Stimulated activated CD4-positive, alpha-beta T cell treated with anti-CD3 and anti-CD28 coated beads, TNF-alpha, amount 100 ng/mL, for 1 hour (primary cell): ENCODE measurements at places on chromosomes 4 and X.

- no peak for DNase-seq
Observed at GRCh38 chr4:75496406-75496805, 17.8 kb downstream of the RCHY1 start.

DNA sequence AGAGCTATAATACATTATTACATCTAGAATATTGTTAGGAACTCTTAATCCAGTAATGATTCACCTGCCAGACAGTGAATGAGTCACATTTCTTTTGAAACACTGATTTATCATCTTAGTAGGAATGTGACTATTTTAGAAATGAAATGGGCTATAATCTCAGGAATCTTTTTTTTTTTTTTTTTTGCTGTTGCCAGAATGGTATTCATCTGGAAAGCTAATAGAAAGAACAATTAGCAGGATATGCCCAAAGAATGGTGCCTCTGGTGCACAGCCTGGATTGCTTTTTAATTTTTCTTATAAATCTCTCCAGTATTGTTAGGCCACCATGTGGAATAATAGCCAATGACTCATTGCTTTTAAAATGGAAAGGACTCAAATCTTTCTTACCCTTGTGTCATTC, 181.1 kb upstream of the SMIM31 start:
- DNase-seq: no peak

- no peak for DNase-seq
Observed at GRCh38 chr4:100935090-100935489, 412.2 kb downstream of the PPP3CA start.

DNA sequence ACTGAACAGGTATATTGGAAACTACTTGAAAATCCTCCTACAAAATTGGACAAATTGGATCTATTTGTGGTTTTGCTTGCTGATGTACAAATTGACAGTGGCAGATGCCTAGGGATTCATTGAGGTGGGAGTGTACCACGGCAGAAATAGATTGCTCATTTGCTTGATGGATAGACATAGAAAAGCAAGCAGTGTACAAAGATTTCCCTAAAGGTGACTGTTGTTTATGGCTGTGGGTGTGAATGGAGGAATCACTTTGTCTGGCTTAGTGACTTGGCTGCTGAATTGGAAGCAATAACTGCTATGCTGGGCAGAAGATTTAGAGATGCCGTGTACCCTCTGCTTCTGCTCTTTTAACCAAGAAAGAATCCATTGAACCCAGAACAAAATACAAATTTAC, 191.0 kb upstream of the GRID2 start:
- no peak for DNase-seq

DNA sequence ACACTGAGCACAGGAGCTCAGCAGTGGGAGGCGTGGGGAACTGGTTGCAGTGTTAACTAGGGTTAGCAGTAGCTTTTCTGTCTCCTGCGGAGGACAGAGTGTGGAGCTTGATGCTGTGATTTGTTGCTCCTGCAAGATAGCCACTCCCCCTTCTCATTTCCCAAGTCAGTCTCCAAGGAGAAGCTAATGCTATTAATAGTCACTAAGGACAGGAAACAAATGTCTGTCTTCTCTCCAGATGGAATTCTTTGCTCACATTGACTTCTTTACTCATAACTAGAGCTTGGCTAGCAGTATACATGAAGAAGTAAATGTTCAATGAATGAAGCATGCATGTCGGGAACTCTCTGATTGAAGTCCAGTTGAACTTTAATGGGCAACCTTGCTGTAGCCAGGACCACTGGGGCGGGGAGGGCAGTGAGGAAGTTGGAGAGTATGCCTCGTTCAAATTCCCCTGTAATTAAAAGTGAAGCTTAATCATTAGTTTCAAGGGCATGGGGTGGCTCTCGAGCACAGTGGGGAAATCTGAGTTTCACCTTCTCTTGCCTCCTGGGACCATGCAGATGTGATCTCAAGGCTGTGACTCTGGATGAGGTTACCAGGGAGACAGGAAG, 156.6 kb upstream of the SCML1 start:
- no peak for DNase-seq
